Central memory CD4-positive, alpha-beta T cell (primary cell): ENCODE measurements at places on chromosomes 5 and 9.

- DNase-seq: no peak
These were observed 107.4 kb downstream of the FBXO38 start for GRCh38 chr5:148491015-148491792.

DNA sequence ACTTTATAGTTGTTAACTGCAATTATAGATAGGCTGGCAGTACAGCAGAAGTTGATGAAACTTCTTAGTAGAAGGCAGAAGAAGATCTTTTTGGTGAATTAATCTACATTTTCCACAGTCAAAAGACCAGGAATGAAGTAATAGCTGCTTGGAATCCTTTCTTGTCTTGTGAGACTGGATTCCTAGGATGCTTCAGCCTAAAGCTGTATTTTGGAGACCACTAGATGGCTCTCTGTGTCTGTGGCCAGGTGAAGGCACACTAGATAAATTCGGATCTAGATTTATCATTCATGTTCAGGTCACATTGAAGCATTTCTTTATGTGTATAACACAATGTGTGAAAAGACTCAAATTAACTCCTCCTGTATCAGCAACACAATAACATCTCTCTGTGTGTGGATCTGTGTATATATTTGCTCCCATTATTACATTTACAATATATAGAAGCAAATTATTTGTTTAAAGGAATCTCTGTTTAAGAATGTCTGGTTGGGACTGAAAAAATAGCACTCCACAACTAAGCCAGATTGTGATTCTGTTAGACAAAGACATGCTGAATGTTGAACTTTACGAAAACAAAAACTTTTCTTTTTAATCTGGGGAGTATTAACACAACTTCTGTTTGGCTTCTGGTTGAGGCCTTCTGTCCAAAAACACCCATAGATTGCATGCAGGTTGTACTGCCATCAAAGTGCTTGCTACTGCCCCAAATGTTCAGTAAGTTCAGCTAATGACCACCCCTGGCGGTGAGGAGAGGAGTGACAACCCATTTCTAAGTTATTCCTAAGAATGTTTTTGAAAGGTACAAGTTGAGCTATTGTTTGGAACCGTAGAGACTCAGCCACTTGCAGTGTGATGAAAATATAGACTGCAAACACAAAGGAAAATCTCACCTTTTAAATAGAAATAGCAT, 10.6 kb downstream of the GRIN3A start:
- DNase-seq: no peak

GRCh38 chr9:124863371-124863871, 1.5 kb downstream of the ARPC5L start:
- DNase-seq: no peak

GRCh38 chr5:171834461-171834860, 48.8 kb downstream of the SMIM23 start:
- no peak for DNase-seq

DNA sequence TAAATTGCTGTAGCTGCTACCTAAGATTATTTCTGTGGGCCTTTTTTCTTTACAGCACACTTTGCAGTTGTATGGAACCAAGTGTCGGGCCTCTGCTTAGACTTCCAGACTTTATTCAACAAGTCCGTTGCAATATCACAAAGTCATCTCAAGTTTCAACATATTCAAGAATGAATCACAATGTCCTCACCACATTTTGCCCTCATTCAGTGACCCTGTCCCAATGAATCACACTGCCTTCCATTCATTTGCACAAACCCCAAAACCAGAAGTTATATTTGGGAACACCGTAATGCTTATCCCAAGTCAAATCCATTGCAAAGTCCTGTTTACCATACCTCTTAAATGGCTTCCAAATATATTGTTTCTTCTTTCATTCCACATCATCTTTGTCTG, 439.6 kb downstream of the CSNK1G3 start:
- DNase-seq: no peak

GRCh38 chr5:18375641-18376040, 741.4 kb downstream of the TAF11L14 start:
- no peak for DNase-seq

DNA sequence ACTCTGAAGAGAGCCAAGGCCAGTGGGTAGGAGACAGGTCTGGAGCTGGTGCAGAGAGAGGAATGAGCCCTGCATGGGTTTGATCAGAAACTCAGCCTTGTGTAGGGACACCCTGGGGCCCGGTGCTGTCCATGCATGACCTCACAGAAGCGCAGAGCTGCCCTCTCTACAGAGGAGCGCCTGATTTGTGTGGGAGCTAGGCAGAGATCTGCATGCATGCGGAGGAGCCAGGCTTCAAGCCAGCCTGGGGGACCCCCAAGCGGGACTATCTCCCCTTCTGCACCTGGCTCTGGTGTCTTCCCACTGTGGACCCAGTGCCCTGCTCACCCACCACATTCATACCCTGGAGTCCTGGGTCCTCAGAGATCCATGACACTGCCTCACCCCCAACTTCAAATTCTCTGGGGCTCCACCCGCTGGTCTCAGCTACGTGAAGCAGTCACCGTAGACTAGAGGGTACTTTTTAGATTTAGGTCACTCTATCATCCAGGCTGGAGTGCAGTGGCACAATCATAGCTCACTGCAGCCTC, 2.6 kb upstream of the LCN2 start:
- no peak for DNase-seq

DNA sequence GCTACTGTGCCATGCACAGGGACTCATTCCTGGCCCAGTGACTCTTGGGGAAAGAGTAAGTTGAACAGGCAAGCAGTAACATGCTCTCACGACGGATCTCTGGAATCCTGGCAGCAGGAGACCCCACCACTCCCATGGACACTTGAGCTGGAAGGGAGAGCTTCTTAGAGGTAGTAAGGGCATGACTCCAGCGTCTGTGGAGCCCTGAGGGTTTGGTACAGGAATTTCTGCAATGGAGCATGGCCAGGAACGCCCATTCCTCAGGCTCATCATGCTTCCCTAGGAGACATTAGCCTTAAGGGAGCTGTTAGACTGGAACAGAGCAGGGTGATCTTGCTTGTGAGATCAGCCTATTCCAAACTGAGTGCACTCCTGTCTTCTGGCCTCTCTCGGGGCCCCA, 212.9 kb downstream of the MAT2B start:
- no peak for DNase-seq

GRCh38 chr9:26371236-26371635, 521.4 kb downstream of the CAAP1 start:
- no peak for DNase-seq

- no peak for DNase-seq
These were observed 605.9 kb upstream of the DAB2 start for GRCh38 chr5:40030661-40031060.

- no peak for DNase-seq
These were observed 340.5 kb downstream of the PIK3R1 start for GRCh38 chr5:68555907-68556681.

GRCh38 chr5:98911280-98912040, 17.3 kb downstream of the CHD1 start:
- no peak for DNase-seq

DNA sequence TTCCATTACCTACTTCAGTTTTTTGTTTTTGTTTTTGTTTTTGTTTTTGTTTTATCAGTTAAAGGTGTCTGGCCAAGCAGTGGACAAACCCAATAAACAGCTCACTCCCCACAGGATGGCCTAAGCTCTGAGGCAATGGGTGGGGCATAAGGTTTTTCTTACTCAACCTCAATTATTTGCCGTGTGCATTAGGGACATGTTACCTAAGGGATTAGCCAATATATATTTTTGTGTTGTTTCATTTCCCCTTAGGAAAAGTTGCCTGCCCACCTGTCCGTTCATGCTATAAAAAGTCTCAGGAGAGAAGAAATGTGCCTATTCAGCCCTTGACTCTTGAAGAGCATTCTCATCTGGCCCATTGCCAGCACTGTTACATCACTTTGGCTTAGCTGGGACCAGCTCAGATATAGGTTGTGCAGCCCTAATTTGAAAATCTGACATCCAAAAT, 7.3 kb downstream of the SH3RF2 start:
- DNase-seq: no peak

- DNase-seq: no peak
These were observed 156.4 kb upstream of the ELL2 start for GRCh38 chr5:96117771-96118651.

DNA sequence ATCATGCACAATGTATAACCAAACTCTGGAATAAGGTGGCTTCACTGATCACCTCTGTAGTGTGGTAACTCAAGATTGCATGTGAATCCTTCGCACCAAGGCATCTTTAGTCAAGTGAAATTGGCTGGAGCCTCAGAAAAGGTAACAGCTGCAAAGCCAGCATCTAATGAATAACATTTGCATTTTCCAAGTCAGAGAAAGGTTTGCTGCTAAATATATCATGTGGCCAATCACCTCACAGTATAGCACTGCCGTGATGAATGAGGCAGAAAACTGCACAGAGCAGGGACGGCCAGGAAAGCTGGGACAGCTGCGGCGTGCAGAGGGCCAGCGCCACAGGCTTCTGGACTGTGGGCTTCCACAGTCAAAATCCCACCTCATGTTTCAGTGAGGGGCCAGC, 18.5 kb downstream of the MRPS27 start:
- DNase-seq: no peak

GRCh38 chr9:34383904-34384303, 7.2 kb upstream of the MYORG start:
- no peak for DNase-seq

DNA sequence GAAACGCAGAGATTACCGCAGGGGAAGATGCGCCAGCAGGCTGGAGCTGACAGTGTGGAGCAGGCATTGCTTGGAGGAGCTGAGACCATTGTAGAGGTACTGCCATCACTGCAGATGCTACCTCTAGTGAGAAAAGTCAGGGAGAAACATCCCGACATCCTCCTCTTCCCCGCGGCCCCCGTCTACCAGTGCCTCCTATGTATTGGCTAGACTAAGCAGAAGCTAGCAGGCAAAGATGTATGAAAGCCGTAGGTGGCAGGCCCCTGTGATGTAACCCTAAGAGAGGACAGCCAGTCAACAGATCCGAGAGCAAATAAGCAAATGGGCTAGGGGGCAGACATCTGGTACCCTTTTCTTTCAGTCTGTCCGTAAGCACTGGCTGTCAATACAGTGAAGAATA, 115.5 kb upstream of the ACTBL2 start:
- DNase-seq: no peak
